ENCODE measurements at places on chromosomes 2 and 18.
A peak's percentile ranks its signal among the peaks of the same experiment; 100 is the strongest.

DNA sequence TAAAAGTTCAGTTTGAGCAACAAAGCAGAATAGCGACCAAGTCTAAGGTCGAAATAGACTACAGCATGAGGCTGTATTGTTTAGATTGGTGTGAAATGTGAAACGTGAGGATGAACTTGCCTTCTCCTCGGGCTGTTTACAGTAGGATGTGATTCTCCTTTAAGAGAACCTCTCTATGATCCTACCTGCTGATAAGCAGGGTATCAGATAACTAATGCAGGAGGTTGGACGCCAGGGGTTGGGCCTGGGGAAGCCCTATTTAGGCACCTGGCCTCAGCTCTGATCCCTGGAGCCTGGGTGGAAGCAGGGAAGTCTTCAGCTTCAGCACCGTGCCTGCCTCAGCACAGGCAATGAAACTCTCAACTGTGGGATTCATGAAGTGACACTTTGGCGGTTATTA lies 11.4 kb downstream of the CRYGD start:
- no peak for DNase-seq

DNA sequence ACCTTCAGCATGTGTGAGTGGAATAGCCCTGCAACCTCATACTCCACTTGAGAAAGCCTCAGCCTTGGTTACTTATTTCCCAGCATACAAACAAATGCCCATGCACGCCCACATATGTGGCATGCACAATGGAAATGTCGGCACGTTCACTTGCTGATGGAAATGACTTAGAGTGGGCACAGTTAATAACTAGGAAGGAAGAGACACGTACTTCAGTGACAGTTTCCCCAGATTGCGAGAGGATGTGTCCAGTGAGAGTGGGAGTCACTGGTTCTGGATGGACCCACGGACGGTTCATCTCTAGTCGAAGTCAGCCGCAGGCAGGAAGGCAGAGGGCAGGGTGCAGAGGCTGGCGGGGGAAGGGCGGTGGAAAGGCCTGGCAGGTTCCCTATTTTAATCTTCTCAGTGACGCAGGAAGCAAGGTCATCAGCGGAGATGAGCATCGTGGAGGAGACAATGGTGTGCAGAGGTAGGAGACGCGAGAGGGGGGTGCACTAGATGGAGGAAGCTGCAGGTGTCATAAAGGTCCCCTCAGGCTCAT lies 350.7 kb upstream of the MYT1L start:
- DNase-seq, result no peak

GRCh38 chr2:235537587-235537986 lies 43.7 kb downstream of the AGAP1 start:
- DNase-seq, result no peak

GRCh38 chr2:198362740-198363139 lies 558.3 kb downstream of the PLCL1 start:
- no peak for DNase-seq

- DNase-seq, result peak; percentile 68
Measured at GRCh38 chr18:12904012-12904516, 20.0 kb upstream of the PTPN2 start.

- no peak for DNase-seq
Measured at GRCh38 chr18:4510711-4511110, 55.6 kb upstream of the DLGAP1 start.

GRCh38 chr2:229520691-229521096 lies 193.7 kb downstream of the DNER start:
- DNase-seq, result no peak

DNA sequence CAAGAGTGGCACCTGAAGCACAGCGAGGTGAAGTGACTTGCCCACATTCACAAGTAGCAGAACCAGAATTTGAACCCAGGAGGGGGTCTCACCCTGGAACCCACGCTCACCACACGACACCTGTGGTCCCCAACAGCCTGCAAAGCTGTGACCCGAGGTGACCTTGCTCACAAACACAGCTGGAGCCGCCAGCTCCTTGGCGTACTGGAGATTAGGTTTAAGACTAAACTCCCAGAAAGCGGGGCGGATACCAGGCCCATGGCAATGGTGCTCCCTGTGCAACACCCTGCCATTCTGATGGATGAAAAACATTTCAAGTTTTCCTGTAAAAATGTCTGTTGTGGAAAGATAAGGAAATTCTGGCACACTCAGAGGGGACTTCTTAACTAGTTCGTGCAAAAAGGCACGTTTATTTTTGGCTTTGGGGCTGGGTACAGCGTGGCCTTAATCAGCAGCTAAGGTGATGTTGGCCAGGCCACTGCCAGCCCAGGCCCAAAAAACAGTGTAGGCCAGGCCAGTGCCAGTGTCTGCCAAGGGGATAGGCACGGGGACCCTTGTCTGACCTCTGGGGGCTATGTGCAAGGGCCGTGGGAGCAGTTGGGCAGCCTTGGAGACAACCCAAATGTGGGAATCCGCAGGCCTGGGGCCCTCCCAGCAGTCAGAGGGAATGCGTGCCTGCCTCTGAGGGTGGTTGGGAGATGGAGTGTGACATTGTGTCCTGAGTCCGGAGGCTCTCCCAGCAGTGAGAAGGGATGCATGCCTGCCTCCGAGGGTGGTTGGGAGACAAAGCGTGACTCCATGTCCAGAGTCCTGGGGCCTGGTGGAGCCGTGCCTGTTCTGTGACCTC lies 185.0 kb upstream of the HS6ST1 start:
- no peak for DNase-seq

GRCh38 chr18:76260941-76261472 lies 234.0 kb downstream of the ZNF516 start:
- no peak for DNase-seq

DNA sequence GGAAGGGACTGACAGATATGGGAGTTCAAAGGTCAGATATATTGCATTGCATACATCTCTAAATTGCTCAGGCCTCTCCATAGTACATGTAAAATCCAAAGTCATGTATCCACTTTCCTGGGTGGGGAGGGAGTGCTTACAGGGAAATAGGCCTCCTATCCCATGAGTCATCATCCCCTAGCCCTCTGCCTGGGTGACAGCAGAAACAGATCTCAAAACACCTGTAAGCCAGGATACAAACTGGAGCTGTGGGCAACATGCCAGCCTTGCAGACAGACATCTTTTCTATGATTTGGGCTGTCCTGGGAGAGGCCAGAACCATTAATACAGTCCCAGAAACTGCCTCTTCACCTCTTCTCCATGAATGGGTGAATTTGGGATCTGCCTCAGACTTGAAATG lies 4.8 kb downstream of the ALK start:
- DNase-seq, result no peak

DNA sequence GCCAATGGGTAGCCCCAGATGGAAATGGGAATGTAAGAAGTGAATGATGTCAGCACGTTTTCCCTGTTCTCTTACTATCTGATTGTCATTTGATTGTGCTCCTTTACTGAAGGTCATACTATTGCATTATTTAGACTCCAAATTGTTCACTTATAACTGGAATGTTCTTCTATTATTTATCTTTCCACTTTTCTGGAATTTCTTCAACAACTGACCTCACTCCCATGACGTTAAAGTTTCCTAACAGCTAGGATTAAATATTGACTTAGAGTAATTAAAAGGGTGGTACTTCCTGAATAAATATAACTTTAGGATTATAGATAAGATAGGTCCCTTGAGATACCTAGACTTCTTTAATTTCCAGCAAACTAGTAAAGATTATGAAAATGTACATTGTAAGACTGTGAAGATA lies 10.9 kb upstream of the GULP1 start:
- no peak for DNase-seq

DNA sequence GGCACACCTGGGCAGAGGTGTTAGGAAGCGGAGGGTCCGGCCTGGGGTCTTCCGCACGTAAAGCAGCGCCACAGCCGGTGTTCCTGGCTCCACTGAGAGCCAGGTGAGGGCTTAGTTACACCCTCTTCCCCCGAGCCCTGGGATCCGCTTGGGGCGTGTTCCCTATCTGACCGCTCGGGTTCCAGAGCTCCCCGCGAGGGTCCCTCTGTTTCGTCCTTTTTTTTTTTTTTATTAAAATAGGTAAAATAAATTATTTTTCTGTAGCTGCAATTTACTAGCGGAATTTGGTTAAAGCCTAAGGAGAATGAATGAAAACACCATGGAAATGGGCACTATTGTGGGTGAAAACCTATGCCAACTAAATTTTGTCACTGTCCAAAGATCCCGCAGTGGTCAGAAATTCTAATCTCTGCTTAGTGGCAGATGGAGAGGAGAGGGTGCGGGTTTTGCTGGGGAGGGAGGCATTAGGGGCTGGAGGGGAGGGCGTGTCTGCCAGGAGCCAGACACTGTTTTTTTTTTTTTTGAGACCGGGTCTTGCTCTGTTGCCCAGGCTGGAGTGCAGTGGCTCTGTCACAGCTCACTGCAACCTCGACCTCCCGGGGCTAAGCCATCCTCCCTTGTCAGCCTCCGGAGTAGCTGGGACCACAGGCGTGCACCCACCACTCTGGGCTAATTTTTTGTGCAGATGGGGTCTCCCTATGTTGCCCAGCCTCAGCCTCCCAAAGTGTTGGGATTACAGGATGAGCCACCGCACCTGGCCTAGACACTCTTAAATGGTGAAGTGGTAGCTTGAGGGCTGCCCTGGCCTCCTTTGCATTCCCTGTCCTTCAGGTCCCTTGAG lies 834 bp downstream of the PDCL3 start:
- no peak for DNase-seq

DNA sequence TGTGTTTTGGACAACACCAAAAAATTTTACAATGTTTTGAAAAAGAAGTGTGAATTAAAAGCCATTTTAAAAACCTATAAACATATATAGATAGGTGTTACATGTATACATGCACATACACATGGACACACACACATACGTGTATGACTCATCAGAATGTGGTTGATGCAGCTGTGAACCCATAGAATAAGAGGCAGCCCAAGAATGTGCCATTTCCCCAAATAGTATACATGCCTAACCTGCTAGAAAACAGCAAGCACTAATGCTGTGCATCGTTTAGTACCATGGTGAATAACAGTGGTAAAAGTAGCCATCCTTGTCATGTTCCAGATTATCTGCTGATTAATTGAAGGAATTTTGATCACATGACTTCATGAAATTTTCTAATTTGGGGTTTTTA lies 149.0 kb downstream of the DSEL start:
- DNase-seq, result no peak

GRCh38 chr2:222610746-222611145 lies 45.1 kb downstream of the FARSB start:
- no peak for DNase-seq

DNA sequence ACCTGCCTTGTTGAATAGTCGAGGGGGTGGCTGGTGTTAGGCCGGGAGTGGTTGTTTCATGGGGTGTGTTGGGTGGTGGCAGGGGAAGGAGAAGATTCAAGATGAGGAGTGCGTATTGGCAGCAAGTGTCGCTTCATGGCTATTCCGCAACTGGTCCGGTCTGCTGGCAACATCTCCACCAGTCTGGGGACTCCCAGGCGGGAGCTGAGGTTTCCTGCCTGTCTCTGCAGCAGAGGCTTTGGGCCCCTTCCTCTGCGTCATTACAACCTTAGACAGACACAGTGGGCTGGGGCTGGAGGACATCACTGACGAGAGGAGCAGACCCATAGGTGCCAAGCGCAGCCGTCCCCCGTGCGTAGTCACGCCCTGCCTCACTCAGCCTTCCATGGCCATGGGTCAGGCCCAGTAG lies 64.0 kb upstream of the MCFD2 start:
- peak; percentile 13 for DNase-seq

DNA sequence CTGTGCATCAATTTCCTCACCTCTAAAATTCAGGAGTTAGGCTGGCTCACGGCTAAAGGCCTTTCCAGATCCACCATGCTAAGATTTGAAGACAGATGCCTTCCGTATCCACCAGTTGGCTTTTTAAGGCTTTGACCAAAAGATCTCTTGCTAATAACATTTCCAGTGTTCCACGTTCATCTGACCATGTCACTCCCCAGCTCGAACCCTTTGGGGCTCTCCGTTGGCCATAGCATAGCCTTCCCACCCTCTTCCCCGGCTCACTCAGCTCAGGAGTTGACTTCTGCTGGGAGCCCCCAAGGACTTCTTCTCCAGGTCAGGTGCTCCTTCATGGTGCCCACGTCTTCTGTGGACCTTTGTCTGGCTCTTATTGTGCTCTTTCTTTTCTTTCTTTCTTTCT lies 53.3 kb downstream of the MYCN start:
- DNase-seq, result no peak

DNA sequence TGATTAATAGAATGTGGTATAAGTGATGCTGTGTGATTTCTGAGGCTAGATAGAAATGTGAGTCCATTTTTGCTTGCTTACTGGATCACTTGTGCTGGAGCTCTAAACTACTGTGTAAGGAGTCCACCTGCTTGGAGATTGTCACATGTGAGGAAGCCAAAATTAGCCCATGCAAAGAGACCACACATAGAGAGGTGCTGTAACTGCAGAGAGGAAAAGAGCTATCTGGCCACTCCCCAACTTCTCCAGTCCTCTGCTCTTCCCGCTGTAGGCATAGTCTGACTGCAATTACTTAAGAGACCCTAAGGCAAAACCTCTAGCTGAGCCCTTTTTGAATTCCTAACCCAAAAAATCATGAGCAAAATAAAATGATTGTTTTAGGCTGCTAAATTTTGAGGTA lies 120.6 kb upstream of the FBXO11 start:
- DNase-seq, result no peak

DNA sequence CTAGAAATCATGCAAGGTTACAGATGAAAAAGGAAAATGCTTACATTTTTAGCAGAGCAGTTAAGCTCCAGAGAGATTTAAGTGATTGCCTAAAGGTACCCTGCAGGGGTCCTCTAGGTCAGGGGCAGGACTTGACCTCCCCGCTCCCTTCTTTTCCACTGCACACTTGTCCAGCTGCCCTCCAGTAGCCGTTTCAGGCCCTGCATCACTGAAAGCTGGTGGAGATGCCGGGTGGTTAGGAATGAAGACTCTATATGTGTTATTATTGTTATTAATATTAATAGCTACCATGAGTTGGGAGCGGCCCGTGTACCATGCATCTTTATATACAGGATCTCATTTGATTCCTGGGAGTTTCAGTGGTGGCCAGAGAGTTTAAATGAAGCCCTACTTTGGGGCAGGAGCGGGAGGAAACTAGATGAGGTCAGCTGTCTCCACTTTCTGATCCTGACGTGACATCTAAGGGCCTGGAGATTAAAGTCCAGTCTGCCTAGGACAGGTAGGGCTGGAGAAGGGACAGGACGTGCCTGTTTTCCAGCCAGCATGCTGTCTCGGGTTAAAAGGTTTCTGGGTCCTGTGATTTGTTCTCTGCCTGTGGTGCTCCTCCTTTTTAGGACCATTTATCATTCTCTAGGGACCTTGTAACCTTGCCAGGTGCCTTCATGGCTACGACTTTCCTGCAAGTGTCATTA lies 2.1 kb downstream of the TMEM37 start:
- no peak for DNase-seq

- DNase-seq, result peak; percentile 71
Measured at GRCh38 chr2:96342085-96342484, 6.5 kb downstream of the NCAPH start.

GRCh38 chr2:172572981-172573380 lies 17.1 kb downstream of the PDK1 start:
- no peak for DNase-seq

GRCh38 chr2:128770143-128771085 lies 451.7 kb upstream of the HS6ST1 start:
- DNase-seq, result no peak

GRCh38 chr2:176854062-176854461 lies 358.5 kb upstream of the HNRNPA3 start:
- DNase-seq, result no peak
